ENCODE measurements at places on chromosomes 3 and 15.
A peak's percentile ranks its signal among the peaks of the same experiment; 100 is the strongest.

DNA sequence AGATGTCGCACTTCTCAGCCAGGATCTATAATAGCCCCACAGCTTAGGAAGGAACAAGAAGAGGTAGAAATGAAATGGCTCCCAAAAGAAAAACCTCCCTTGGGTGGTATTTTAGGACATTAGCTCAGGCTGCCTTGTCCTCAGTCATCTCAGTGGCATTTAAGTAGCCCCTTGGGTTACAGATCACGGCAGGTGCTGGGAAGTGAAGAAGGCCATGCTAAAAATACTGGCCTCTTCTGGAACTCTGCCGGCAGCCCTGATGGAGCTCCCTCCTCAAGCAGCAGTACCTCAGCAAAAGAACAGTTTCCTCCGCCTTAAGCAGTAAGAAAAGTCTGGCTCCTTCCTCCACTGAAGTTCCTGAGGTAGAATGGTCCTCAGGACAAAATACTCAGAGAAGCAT, 7.3 kb upstream of the TPM1 start:
- no peak for DNase-seq

DNA sequence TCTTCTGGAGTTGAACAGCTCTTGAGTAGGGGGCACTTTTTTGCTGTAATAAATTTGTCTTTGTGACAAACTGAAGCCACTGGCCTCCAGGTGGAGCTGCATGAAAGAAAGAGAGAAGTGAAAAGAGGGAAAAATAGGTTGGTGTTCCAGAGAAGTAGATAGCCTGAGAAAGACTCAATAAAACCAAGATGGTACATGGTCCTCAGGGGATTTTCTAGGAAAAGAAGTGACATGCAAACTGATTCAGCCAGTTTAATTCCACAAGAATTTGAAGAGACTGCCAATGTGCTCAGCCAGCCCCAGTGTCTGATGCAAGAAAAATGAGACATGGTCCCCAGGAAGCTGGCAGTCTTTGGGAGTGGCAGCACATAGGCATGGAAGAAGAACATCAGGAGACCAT, 152.7 kb downstream of the CD47 start:
- DNase-seq: peak; percentile 26

- no peak for DNase-seq
These were observed 428.9 kb downstream of the VGLL3 start for GRCh38 chr3:86562090-86562489.

GRCh38 chr15:62262305-62262941, 97.3 kb upstream of the C2CD4B start:
- DNase-seq: no peak

DNA sequence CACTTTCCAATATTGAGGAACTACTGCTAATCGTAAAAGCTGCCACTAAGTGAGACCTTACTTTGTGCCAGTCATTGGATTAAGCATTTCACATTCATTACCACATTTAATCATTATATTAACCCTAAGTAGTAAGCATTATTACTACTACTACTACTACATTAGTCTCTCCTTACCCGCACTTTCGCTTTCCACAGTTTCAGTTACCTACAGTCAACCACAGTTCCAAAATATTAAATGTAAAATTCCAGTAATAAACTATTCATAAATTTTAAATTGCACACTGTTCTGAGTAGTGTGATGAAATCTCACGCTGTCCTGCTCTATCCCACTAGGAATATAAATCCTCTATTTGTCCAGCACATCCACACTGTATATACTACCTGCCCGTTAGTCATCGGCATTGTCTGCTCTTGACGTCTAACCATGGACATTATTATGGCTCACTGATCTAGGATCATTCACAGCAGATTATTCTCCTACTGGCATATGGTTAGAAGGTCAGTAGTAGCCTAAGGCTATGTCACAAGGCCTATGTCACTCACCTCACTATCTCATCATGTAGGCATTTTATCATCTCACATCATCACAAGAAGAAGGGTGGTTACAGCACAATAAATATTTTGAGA, 121.1 kb downstream of the GSK3B start:
- no peak for DNase-seq

GRCh38 chr3:33690341-33690740, 27.7 kb downstream of the CLASP2 start:
- no peak for DNase-seq

Data from heart left ventricle (tissue), 16 donors.